ENCODE measurements at places on chromosomes 5 and 9. TPM values are rescaled to one million over a fixed set of nuclear protein-coding genes. Genes with fewer than 3 reads are reported as not detected.

Gene MEF2C
- 36.9 TPM for total RNA-seq

Gene PCYOX1L
- 19.0 TPM for total RNA-seq

DNA sequence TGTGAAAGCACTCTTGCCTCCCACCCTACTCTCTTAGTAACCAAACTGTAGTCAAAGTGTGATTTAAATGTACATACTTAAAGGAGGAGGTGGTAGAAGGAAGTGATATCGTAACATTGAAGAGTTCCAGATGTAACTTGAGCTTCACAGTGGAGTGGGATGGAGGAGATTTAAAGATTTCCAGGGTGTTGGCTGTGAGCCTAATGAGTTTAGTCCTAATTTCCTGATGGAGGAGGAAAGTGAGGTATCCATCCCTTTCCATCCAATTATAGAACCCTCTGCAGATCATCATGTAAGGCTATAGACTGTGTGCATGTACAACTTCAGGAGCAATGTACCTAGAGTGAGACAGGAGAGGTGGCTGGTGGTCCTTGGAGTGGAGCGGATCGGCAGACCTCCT, 1163.9 kb upstream of the SEMA6A start:
- no peak for DNase-seq

DNA sequence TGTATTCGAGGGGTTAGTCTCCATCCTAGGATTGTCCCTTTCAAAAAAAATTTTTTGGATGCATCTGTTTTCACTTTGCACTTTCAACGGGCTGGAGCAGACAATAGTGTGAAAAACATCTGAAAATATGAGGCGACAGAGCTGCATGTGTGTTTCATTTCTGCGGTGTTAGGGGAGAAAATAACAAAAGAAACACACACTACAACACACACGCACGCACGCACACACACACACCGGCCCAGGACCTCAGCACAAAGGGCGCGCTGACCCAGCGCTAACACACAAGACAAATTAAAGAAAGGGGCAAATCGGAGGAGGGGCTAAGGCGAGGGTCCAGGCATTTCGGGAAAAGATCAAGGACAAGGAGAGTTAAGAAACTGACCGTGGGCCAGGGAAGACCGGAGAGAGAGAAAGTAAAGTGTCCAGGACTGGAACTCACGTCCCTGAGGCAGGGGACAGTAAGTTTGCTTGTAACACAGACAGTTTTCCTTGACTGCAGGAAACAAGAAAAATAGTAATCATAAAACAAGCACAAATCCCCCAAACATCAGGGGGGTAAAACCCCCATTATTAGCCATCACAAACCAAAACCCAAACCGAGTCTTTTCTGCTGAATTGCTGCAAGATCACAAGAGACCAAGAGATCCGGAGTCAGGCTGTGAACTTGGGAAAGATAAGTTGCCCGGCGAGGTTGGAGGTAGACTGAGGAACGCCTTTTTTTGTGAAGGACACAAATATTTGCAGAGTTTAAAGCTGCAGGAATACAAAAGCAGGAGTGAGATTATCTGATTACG, 302.1 kb downstream of the PARP8 start:
- DNase-seq = no peak

DNA sequence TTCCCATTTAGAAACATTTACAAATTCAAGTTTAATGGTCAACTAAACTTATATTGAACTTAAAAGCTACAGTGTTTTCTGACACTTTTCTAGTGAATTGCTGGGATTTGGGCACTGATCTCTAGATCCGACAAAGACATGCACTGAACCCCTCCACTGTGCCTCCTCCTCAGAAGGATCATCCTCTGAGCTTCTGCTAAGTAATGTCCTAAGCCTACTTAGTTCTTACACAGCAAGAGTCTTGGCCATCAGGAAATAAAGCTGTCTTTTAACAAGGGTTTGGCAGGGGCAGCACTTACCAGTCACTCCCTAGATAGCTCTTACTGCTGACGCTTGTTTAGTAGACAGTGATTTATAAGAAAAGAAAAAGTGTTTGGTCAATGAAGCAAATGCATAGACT, 50.5 kb downstream of the FAM81B start:
- no peak for DNase-seq

- DNase-seq = no peak
Observed at GRCh38 chr5:89083791-89084190, 200.8 kb upstream of the MEF2C start.

DNA sequence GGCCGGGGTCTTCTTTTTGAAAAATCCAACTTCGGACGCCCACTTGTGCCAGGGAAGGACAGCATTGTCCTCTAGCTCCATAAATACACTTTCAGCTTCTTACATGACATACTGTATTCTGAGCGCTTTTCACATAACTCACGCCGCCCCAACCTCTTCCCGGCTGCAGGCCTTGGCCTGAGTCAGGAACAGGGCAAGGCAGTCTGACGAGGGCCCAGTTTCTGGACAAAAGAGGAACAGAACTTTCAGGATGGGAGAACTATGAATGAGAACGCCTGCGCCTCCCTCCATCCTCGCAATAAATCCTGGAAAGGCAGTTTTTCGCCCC, 650 bp downstream of the DCTN4 start:
- DNase-seq = no peak

DNA sequence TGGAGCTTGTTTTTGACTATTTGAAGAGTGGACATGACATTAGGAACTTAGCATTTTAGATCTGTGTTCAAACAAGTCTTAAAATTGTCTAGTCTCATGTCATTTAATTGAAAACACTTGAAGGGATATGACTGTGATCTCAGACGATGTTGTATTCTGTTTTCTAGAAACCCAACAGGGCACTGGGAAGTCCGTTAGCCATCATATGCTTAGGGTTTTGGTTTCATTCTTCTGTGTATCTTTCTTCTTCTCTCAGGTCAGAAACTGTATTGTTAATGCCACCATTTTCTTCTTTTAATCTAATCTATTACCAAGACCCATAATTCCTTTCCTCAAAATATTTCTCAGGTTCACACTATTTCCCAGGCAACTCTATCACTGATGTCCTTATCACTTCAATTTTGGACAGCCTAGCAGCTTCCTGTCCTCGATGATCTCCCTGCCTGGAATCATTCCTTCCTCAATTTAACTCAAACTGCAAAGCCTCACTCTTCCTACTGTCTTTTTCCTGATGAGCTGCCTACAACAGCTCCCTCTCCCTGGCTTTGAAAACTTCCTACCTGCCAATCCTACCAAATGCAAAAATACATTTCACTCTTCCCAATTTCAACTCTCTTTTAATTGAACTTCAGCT, 77.7 kb downstream of the MEF2C start:
- no peak for DNase-seq

- no peak for DNase-seq
Observed at GRCh38 chr5:6743161-6743560, 29.9 kb downstream of the TENT4A start.

GRCh38 chr5:28296254-28297013, 1258.0 kb upstream of the CDH9 start:
- no peak for DNase-seq

DNA sequence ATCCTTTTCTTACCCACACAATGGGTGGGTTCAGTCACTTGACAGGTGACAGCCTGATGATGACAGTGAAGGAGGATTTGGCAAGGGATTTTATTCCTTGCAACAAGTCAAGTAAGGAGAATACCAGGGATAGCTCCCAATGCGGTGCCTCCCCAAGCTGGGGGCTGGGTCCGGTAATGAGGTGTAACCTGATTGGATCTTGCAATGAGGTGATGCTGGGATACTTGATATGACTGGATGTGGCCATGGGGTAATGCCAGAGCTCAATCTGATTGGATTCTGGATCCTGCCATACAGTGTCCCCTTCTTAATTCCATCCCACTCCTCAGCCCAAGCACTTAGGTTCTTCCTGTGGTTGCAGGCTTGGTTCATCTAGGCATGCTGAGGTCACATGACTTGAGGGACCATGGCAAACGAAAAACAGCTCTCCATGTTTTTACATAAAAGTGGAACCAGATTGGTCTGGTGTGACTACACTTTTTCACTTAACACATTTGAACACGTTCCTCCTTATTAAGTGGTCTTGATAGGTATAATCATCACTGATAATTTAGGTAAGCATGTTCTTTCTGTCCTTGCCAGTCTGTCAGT, 181.1 kb downstream of the PDZD2 start:
- no peak for DNase-seq

GRCh38 chr5:16709691-16710433, 93.1 kb upstream of the RETREG1 start:
- no peak for DNase-seq

DNA sequence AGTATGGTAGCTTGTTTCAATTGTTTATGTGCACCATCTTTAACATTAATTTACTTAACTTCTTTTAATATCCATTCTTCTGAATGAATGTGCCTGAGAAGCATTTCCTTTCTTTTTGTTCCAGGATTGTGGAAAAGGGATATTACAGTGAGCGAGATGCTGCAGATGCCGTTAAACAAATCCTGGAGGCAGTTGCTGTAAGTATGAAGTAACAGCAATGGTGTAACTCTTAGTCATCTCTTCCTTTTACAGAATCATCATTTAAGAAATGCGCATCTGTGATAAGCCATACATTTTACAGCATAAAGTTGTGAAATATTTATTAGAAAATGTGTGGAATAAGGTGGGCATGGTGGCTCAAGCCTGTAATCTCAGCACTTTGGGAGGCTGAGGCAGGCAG, 117.7 kb downstream of the STARD4 start:
- peak; percentile 16 for DNase-seq

DNA sequence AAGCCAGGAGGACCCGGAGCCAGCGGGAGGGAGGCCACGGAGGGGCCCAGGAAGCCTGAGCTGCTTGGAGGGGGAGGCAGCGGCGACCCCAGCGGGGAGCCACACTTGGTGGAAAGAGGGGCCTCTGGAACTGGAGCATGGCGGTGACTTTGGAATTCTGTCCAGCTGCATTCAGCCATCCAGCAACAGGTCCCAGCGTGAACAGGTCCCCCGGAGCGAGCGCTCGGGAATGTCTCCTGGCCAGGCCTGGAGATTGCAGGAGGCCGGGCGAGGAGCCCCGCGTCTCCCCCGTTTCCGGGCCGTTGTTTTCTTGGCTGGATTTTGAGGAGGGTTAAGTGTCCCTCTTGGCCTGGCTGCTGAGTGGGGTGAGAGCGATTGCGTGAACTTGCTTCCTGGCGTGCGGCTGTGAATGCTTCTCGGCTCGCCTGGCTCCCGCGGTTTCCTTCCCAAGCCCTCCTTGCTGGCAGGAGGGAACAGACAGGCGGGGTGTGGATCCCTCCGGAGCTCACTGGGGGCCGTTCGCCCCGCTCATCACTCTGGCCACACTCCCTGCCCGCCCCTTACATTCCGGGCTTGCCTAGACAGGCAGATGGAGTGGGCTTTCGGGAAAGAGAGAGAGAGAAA, 125.3 kb upstream of the IRX4 start:
- DNase-seq = no peak

All from glomerular endothelial cell (primary cell).